Mesendoderm (in vitro differentiated cells): ENCODE measurements at places on chromosomes 5 and 9.
A peak's percentile ranks its signal among the peaks of the same experiment; 100 is the strongest.

DNA sequence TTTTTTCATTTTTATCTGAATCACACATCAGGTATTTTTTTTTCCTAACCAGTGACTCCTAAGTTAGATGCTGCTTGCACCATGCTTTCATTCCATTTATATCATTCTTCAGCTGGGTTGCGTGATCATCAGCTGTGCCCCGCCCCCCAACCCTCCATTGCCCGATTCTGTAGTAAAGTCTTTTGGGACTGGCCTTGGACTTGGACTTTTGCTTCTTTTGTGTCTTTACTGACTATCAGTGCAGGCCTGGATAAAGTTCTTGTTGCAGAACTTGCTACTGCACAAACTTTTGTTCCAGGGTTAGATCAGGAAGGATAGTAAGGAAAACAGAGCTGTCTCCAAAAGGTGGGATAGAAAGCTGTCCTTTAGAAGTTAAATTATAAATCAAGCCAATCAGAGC is 38.5 kb downstream of the SLC22A5 start:
- no peak for DNase-seq

DNA sequence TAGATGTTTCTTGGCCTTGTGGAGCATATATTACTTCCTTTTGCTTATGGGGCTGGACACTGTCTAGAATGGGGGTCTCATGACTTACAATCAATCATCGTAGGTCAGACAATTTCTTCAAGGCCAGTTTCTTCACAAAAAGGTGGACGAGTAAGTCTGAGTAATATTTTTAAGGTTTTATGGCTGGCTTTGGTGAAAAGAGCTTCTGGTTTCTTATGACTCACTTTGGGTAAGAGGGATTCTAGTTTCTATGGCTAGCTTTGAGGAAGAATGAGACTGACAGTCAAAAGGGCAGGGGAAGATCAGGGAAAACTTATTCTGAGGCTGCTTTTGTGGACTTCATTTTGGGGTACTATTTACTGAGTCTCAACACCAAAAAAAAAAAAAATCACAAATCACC is 2067.2 kb upstream of the C9orf72 start:
- DNase-seq: no peak

DNA sequence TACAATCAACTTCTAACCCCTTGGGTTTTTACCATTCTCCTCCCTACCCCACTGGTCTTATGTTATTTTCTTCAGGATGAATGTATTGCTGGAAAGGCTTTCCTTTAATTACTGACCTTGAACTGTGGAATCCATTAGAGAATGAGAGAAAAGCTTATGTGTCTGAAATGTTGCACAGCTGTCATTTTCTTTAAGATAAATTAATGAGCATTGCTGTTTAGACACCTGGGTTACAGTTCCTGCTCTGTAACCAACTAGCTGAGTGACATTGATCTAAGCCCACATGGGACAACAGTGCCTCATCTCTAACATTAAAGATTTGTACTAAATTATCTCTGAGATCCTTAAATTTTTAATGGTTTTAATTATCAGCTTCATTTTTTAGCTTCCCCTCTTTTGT is 507.0 kb downstream of the TAF11L14 start:
- DNase-seq: no peak

- DNase-seq: no peak
Measured at GRCh38 chr5:115599502-115599901, 2.8 kb downstream of the TICAM2 start.

GRCh38 chr9:77764894-77765780 is 117.0 kb upstream of the GNA14 start:
- peak; percentile 65 for DNase-seq

DNA sequence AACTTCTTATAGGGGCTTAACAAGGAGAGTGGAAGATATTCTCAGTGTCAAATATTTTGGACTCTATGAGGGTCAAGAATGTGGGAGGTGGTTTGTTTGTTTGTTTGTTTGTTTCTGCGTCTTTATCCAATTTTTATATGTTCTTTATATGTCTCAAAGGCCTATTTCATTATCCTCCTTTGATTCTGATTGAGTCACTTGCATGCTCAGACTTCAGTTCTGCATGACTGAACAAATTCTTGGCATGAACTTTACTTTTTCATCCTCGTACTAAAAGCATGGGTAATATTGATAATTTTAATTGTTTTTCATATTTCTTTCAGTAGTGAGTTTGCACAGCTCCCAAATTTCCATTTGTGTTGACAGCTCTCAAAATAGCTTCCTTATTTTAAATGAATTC is 19.2 kb upstream of the ERBIN start:
- DNase-seq: no peak

DNA sequence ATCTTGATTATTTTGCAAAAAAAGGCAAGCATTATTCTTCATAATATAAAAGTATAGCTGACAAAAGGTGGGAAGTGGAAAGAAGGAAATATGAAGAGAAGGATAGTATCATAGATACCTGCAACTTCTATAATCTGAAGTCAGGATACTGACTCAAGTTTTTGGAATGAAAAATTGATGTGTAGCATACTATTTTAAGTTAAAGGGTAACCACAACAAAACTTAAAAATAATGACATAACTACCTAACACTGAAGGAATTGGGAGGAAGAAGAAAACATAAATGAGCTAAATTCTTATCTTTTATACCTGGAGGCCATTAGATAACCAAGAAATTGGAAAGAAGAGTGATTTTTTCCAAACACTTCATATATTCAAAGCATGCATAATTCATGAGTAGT is 51.8 kb upstream of the TLE1 start:
- DNase-seq: no peak

DNA sequence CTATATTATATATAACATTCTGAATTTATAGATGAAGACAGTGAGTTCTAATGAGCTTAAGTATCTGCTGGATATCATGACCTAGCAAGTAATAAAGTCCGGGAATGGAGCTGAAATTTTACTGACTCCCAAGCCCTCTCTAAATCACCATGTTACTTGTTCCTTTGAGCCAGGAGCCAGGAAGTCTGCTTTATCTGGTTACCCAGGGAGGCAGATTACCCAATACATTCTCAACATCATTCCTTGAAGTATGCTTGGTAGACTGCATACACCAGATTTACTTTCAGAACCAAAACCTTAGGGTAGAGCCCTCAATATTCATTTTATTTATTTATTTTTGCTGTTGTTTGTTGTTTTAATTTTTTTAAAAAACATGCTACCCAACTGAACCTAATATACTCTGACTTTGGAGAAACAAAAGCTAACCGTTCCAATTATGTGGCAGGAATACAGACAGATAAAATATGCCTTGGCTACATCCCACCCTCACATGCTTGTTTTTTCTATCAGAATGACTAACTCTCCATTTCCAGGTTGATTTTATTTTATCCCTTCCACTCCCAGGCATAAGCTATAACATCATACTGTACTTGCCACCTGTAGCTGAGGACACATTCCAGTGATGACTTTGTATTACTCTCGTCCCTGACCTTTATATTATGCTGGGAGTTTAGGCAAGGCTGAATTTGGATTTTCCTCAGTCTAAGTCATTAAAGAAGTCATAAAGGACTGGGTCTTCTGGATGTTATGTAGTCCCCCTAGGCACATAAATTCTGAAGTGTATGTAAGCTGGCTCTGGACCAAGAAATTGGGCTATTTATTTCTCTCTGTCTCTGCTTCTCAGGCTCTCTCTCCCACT is 82.0 kb downstream of the YIPF5 start:
- DNase-seq: peak; percentile 55

DNA sequence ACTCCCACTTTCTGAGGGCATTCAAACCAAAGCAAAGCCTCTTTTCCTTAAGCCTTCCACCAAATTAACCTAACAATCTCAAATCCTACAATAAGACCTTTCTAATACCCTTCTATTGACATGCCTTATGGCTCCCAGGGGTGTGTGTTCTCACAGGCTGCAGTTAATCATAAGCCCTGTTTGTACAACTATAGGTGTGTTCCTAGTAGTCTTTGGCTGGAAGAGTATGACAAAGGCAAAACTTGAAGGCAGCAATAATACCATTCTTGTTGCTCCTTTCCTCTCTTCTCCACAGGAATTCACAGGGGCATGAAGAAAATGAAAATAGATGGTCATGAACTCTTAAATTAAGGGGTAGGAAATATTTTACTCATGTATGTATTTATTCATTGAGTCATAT is 10.9 kb upstream of the FBXO38 start:
- DNase-seq: no peak

GRCh38 chr9:127783111-127784008 is 2.5 kb upstream of the CDK9 start:
- no peak for DNase-seq

DNA sequence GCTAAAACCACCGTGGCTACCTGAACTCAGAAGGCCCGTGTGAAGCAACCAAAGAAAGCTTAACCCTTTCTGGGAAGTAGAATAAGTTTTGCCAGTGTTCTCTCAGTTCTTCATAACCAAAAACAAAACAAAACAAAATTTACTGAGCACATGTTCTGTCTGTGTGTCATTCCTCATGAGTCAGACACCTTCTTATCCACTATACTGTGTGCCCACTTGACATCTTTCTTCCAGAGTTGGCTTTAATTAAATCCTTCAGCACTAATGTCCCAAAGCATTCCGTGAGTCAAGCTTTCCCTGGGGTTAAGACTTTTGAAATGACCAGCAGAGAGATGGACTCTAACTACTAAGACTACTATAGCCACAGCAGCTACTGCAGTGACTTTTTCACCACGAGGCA is 61.3 kb downstream of the GLIS3 start:
- no peak for DNase-seq

DNA sequence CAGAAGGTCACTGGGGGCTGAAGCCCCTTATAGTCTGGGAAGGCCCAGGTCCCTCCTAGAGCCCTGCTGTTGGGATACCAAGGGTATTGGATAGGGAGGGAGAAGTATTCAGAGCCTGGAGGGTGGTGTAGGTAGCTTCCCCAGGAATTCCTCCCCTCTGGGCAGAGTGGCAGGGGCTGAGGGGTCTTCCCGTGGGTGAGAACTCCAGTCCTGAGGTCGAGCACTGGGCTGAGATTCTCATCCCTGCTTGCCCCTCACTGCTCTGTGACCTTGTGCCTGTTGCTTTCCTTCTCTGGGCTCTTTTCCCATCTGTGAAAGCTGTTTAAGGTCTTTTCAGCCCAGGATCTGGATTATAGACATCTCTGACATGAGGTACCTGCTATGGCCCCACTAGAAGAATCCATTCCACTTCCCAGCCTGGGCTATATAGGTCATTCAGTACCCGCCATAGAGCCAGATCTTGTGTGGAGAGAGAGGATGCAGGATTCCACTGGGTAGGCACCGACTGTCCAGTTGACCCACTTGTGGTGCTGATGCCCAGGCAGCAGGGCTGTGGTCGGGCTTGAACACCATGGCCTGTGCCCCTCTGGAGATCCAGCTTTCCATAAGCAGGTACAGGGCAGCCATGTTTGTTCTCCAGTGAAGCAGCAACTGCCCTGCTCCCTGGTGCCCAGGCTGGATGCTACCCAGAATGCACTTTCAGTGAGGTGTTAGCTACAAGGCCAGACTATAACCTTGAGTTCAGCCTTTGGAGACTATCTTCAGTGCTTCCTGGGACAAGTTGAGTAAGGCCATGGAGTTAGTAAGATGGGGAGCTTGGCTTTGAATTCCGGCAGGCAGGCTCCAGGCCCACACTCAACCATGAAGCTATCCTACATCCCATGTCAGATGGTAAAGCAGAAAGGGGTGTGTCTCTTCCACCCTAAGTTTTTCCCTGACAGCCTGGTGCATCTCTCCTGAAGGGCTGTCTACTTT is 60.1 kb downstream of the AMBP start:
- no peak for DNase-seq

DNA sequence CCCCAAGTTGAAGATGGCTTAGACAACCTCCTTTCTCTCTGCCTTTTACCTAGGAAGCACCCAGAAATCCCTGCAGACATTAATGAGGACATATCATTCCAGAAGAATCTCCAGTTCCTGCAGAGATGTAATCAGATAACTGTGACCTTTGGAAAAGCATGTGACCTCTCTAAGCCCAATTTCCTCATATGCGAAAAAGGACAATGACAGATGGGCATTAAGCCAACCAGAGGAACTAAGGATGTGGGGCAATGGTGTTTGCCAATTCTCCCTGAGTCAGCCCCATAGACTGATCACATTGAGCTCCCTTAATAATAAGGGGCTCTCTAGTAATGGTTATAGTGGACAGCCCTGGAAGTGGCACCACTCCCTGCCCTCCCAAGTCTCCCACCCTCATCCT is 10.1 kb upstream of the FOXI1 start:
- DNase-seq: no peak

GRCh38 chr5:3310541-3311261 is 284.9 kb upstream of the IRX1 start:
- no peak for DNase-seq

DNA sequence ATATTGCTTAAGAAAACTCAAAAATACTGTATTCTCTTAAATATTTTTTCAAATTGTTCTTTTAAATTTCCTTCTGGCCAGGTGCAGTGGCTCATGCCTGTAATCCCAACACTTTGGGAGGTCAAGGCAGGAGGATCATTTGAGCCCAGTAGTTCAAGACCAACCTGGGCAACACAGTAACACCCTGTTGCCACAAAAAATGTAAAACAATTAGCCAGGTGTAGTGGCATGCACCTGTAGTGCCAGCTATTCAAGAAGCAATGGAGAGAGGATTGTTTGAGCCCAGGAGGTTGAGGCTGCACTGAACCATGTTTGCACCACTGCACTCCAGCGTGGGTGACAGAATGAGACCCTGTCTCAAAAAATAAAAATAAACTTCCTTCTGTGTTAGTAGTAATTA is 94.3 kb downstream of the STRBP start:
- DNase-seq: no peak

GRCh38 chr9:36939214-36939613 is 94.9 kb downstream of the PAX5 start:
- DNase-seq: no peak

GRCh38 chr9:129252937-129253802 is 75.1 kb upstream of the IER5L start:
- DNase-seq: no peak

- DNase-seq: no peak
Measured at GRCh38 chr5:102781359-102781758, 26.3 kb downstream of the PAM start.

GRCh38 chr9:113509463-113509862 is 45.9 kb downstream of the RGS3 start:
- DNase-seq: no peak

- no peak for DNase-seq
Measured at GRCh38 chr9:35993976-35994720, 36.2 kb upstream of the OR2S2 start.

- no peak for DNase-seq
Measured at GRCh38 chr5:111756581-111757354, at the start of gene NREP. Gene NREP, minus strand, starts transcription at chr5:111757194. Its CDS starts 1,422 bp downstream, at chr5:111755772.

DNA sequence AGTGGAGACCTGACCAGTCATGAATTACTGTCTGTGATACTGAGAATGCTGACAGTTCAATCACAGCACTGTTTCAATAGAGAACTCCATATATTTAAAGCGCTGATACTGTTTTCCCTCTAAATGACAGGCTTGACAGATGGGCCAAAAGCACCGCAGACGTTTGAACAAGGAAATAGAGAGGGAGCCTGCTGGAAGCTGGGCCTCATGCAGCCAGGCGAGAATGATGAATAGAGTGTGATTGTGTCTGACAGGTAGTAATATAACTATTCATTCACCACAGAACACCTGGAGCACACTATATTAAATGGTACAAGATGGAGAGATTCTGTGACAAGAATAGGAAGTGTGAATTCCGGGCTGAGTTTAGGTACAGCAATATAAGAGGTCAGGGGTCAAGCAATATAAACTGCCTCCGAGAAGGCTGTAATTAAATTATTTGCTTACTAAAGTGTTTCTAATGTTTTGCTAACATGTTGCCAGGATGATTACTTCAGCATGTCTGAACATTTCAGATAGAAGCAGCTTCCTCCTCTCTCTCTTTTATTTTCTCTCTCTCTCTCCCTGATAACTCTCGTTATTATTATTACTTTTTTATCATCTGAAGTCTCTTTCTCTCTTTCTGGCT is 297.7 kb downstream of the CSNK1G3 start:
- DNase-seq: no peak
